SW480 (cell line): ENCODE measurements at places on chromosomes 13 and 19.

DNA sequence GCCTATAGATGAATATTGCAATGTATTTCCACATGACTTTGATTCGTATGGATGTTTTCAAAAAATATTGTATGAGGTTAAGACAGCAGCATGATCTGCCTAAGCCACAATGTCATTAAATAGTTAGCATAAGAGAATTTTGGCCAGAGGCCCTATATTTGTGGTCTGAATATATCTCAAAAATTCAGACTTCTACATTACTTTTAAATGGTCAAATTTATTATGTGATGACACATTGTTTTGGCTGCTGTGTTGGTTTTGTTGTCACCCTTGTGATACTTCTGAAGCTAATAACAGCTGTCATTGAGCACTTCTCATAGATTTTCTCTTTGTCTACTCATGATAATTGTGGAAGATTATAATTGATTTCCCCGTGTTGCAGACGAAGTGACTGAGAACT, 288.2 kb downstream of the MYO16 start:
- DNase-seq, result no peak

- DNase-seq, result no peak
Observed at GRCh38 chr13:71624653-71625600, 242.1 kb downstream of the DACH1 start.

DNA sequence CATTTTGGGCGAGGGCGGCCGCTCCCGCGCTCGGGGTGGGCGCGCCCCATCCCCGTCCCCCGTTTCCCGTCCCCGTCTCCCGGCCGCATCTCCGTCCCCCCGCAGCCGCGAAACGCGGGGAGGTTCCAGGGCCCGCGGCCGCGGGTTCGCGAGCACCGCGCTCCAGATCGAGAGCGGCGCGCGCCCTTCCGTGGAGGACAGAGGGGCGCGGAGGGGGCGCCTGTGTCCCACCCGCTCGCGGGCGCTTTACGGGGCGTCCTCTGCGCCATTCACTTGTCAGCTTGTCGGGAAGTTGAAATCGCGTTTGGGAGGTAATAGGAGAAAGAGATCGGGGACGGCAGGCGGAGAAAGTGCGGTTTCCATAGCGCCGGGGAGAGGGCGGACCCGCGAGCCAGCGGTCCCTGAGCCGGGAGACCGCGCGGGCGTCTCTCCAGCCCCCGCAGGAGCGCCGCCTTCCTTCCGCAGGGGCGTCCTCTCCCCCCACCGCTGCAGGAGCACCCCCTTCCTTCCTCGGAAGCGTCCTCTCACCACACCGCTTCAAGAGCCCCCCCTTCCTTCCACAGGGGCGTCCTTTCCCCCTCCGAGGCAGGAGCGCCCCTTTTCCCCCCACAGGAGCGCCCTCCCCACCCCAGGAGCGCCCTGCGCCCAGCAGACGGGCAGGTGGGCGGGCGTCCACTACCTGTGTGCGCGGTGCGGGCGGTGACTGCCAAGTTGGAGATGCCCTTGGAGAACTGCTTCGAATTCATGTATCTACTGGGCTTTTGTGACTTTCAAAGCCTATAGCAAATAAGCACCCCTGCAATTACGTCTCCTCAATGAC, 962 bp upstream of the IRS2 start:
- DNase-seq, result peak; percentile 73

DNA sequence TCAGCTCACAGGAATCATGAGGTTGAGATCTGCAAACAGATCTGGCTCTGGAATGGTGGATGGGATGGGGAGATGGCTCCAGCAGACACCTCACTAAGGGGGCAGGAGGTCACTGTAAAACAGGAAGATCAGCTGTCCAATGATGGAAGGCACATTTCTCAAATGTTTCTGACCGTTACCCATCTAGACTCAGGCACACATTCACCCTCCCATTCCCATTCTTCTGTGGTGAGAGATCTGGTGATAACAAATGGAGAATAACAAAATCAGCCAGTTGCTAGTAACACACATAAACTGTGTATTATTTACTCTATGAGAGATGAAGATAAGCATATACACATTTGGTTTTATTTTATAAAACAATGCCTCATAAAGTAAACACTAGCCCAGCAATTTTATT, 235.9 kb downstream of the TSHZ3 start:
- no peak for DNase-seq

- DNase-seq, result no peak
Observed at GRCh38 chr13:50627111-50627510, 216.4 kb downstream of the DLEU7 start.

DNA sequence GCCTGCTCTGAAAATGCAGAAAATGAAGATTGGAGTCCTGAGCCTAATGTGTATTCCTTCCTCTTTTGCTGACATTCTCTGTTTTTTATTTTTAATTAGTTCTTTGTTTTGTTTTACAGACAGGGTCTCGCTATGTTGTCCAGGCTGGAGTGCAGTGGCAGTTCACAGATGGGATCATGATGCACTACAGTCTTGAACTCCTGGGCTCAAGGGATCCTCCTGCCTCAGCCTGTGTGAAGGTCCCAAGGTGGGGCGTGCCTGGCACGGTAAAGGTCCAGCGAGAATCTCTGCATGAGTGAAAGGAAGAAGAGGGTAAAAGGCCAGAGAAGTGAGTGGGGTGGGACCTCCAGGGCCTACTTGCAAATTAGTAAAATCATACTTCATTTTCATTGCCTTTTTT, 34.3 kb upstream of the DGKH start:
- DNase-seq, result no peak

DNA sequence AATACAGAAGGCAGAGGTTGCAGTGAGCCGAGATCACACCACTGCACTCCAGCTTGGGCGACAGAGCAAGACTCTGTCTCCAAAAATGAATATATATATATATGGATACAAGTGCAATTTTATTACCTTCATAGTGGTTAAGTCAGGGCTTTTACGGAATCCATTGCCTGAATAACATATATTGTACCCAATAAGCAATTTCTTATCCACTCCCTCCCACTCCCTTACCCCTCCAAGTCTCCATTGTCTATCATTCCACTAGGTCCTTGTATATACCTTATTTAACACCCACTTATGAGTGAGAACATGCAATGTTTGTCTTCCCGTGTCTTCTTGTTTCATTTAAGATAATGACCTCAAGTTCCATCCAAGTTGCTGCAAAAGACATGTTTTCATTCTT, 48.3 kb upstream of the AKAP11 start:
- no peak for DNase-seq

DNA sequence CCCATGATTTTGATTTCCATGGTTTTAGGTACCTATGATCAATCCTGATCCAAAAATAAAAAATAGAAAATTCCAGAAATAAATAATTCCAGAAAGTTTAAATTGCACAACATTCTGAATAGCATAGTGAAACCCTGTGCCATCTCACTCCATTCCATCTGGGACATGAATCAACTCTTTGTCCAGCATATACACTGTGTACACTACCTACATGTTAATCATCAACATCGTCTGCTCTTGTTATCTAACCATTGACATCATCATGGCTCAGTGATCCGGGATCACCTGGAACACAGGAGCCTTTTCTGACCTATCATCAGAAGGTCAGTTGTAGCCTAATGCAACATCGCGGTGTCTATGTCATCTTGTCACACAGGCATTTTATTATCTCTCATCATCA, 75.6 kb downstream of the MYO16 start:
- DNase-seq, result peak; percentile 17

DNA sequence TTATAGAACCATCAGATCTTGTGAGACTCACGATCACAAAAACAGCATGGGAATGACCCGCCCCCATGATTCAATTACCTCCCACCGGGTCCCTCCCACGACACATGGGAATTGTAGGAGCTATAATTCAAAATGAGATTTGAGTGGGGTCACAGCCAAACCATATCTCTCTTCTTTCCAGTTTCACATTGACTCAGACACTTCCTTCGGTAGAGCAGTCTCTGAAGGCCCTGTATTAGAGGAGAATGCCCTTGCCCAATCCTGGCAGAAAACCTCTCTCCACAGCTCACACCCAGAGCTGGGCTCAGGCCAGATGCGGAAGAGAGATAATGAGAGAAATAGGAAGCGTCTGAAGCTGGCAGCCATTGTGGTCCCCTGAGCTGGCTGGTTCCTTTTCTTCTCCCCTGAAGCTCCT, 72.4 kb upstream of the CLDN10 start:
- no peak for DNase-seq

GRCh38 chr19:45172611-45173208, 5.3 kb downstream of the TRAPPC6A start:
- no peak for DNase-seq

DNA sequence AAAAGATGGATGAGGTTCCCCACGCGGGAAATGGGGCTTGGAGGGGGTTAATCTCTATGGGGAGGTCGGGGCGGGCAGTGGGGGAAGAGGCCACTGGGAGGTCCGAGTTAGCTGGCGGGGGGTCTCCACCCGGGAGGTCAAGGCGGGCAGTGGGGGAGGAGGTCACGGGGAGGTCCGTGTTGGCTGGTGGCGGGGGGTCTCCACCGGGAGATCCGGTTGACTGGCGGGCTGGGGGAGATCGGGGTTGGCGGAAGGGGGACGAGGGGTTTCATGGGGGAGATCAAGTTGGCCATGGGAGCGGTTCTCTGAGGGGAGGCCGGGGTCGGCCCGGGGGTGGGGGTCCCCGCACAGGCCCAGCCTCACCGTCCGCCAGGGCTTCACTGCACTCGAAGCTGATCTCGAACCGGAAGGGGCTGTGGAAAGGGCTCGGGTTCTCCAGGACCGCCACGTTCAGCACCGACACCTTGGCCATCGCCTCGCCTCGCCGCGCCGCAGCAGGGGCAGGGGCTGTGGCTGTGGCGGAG, 342 bp downstream of the ASF1B start:
- DNase-seq, result no peak

DNA sequence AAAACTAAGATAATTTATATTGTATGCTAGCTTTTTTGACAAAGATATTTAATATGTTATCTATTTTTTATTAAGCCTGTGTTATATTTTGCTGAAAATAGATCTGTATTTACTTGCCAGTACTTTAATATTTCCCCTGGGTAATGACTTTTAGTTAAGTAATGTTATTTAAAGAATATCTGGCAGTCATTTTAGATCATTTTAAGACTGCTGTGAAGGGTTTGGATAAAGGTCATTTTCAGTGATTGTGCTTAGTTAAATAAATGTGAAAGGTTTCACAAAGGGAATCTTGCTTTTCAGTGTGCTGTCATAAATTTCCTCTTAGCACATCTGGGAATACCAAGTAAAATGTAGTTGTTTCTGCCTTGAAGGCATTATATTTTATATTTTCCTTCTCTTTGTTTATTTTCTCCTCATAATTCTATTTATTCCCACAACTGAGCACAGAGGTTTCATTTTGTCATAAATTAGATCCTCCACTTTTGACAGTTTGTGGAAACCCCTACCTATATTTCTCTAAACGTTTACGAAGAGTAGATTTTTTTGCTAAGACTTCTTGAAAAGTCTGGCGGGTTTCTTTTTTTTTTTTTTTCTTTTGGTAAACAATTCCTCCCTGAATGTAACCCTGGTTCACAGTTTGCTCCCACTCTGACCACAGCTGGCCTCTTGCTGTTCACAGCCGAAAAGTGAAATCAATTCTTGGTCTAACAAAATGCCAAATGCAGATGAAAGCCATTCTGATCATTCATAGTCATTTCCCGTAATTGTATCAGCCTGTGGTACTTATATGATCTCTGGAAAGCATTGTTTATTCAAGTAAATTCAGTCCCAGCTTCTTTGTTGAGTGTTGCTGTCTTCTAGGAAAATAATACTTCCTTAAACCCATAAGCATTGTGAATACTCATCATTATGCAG, 87.8 kb downstream of the MAB21L1 start:
- DNase-seq, result no peak

- DNase-seq, result no peak
Observed at GRCh38 chr13:24042710-24043440, 117.6 kb upstream of the SPATA13 start.

DNA sequence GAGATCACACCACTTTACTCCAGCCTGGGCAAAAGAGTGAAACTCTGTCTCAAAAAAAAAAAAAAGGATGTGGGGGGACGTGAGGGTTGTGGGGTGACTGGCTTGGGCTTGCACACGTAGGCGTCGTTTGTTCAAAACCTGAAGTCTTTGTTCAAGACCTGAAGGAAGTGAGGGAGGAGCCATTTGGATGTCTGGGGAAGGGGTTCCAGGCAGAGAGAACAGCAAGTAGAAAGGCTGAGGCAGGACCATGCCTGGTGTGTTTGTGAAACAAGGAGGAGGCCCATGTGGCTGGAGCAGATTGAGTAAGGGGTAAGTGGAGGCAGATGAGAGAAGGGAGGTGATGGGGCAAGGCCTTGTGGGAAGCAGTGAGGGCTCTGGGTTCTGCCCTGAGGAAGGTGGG, 27.8 kb downstream of the PIN1 start:
- no peak for DNase-seq

DNA sequence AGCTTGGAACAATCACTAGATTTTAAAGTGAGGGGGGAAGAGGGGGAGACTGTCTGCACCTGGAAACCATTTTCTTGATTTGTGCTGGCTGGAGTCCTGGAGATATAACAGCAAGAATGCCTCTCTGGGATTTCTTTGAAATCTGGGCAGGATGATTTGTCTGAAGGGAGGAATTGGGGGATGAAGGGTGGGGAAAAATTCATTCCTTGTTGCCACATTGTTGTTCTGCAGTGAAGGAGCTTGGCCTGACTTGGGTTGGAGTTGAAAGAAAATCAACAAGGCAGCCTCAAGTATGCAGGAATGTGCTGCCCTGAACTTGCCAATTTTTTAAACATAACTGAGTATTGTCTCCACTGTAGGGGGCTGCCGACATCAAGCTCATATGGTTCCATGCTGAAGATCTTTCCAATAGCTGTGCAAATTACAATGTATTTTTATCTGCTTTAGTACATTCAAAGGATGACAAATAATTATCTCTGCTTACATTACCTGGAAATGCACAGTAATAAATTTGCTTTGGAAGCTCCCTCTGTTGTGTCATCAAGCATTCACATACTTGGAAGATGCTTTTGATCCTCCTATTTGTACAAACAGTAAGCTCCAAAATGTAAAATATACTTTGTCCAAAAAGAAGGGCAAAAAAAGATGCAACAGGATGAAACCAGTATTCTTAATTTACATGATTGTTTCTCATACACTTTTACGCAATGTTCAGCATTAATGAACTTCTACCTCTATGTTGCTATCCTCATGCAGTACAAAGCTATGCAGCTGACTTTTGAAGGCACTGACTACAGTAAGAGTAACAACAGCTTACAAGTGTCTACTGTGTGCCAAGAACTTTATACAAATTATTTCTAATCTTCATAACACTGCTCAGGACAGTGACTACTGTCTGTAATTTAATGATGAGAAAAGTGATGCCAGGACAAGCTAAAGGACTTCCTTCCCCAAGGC, 627.9 kb upstream of the KLF12 start:
- DNase-seq, result no peak

DNA sequence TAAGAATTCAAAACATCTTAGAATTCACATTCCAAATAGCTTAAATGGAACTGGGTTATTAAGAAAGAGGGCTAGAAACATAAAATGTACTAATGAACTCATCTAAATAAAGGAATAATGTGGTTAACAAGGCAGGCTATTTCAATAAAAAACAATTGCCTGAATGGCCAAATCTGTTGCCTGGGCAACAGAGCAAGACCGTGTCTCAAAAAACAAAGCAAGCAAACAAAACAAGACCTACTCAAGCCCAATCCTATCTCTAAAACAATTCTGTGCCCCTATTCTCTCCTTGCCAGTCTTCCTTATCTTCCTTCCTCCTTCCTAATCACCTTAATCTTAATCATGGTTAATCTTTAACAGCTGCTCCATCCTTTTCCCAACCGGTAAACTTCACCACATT, 12.1 kb downstream of the IGFL1 start:
- DNase-seq, result no peak
